ENCODE measurements at places on chromosomes 6 and 20.

DNA sequence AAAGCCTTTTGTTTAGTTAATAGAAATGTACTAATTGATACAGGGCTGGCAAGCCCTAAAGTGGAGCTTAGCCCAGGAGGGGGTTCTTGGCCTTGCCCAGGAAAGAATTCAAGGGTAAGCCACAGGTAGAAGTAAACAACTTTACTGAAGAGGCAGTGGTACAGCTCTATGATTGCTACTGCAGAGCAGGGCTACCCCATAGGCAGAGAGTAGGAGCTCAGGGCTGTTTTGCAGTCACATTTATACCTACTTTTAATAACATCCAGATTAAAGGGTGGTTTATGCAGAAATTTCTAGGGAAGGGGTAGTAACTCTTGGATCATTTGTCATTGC is 680.4 kb upstream of the GJE1 start:
- no peak for DNase-seq

DNA sequence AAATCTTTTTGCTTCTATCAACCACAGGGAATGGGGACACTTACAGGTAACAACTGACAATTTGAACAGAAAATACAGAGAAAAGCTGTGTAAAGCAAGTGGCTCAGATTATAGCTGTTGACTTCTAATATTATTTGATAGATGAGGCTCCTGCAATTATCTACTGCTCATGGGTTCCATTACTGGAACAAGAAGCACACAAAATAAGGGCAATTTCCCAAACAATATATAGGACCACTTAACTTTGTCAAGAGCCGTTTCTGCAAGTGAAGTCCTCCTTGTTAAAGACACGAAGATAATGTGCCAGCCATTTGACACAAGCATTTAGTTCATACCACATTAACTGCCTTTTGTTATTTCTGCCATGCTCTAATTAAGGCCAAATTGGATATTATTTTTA is 315.5 kb upstream of the ARID1B start:
- DNase-seq = no peak

GRCh38 chr6:91161246-91161645 is 574.4 kb upstream of the MAP3K7 start:
- DNase-seq = no peak

DNA sequence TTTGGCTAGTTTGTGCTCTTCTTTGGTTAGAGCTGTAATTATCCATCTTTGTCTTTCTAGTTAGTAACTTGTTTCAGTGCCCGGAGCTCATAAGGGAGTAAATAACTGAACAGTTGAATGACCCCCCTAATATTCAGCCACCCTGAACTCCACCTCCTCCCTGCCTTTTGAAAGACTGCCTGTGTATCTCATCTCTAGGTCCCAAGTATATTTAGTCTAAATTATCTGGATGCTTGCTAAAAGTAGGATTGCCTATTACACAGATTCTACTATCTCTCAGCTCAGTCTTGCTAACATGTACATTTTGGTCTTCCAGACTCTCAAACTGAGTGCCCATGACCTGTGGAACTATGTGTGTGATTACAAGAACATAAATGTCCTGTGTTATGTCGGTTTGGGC is 145.9 kb downstream of the GJA1 start:
- DNase-seq = no peak

- DNase-seq = no peak
Observed at GRCh38 chr6:47698342-47698787, at the start of gene ADGRF4. Gene ADGRF4, plus strand, starts transcription at chr6:47698580. Its CDS starts 8,666 bp downstream, at chr6:47707246.

GRCh38 chr20:2673453-2673852 is 9.4 kb upstream of the IDH3B start:
- no peak for DNase-seq

GRCh38 chr6:70724524-70724923 is 56.8 kb downstream of the SMAP1 start:
- DNase-seq = no peak

DNA sequence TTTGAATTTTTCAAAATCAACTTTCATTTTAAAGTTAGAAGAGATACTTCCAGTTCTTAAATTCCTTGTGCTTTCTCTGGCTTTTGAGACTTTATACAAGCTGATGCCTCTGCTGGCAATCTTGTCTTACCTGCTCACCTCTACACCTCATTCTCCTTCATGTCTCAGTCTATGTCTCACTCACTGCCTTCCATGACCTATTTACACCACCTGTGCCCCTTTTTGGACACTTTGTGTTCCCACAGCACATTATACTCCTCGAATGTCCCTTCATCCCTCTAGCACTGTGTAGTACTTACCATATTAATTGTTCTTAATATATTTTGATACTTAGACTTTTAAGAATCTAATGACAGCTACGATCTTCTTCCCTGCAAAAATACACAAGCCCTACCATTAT is 15.3 kb downstream of the PHIP start:
- no peak for DNase-seq

DNA sequence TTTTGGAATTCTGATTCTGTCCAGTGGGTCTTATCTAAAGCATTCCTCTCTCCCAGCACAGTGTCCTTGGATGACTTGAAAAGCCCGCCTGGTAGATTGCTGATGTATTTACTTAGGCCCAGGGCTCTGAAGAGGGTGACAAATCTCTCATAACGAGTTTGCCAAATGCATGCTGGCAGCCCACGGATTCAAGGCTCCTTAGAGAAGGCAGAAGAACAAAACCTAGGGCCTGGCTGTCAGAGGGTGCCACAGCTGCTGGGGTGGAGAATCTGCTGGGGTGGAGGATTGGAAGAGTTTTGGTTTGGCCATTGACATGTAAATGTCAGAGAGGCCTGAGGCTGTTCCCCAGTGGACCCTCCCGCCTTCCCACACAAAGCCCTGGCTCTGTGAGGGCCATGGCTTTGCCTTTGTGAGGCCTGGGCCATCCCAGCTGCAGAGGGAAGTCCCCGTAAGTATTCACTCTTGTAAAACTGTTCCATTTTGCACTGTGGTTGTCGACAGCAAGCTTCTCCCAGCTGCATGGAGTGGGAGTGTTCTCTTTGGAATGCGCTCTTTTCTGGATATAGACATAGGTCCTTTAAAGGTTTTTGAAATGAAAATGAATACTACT is 50.3 kb downstream of the ANKRD6 start:
- no peak for DNase-seq

DNA sequence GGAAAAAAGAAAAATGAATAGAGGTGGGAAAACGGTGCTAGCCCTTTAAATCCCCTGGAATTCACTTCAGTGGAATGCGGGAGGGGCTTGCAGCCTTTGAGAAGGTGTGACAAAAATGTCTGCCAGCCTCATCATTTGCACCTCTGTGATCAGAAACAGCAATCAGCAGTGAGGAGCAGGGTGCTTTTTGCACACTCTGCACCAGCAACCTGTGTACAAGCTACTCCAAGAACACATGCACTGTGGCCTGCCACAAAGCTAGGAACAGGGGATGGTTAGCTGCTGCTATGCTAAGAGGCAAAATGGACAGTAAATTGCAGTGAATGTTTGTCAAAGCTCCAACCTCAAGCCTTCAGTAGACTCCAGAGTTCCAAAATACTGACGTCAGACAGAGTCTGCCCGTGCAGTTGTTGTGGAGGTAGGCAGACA is 29.7 kb downstream of the GINS1 start:
- no peak for DNase-seq

- DNase-seq = no peak
Observed at GRCh38 chr6:70225055-70225454, 77.8 kb downstream of the COL9A1 start.

GRCh38 chr6:36615018-36615761 is 21.0 kb downstream of the SRSF3 start:
- no peak for DNase-seq

- no peak for DNase-seq
Observed at GRCh38 chr6:20583444-20583800, 49.2 kb downstream of the CDKAL1 start.

- DNase-seq = no peak
Observed at GRCh38 chr6:136333824-136334464, 44.3 kb upstream of the BCLAF1 start.

Data from stimulated activated CD8-positive, alpha-beta memory T cell treated with anti-CD3 and anti-CD28 coated beads, Interleukin-15, amount 100 ng/mL, for 4 hours (primary cell).